ENCODE measurements at places on chromosomes 3 and 15. TPM values are rescaled to one million over a fixed set of nuclear protein-coding genes. Genes with fewer than 3 reads are reported as not detected.

- no peak for DNase-seq
Observed at GRCh38 chr3:155239960-155240359, 53.5 kb downstream of the STRIT1 start.

GRCh38 chr3:195207056-195207455 is 63.9 kb downstream of the XXYLT1 start:
- no peak for DNase-seq

GRCh38 chr15:69323893-69324430 is 25.2 kb downstream of the PAQR5 start:
- DNase-seq: no peak

GRCh38 chr3:126197343-126197742 is 17.0 kb upstream of the ALDH1L1 start:
- no peak for DNase-seq

DNA sequence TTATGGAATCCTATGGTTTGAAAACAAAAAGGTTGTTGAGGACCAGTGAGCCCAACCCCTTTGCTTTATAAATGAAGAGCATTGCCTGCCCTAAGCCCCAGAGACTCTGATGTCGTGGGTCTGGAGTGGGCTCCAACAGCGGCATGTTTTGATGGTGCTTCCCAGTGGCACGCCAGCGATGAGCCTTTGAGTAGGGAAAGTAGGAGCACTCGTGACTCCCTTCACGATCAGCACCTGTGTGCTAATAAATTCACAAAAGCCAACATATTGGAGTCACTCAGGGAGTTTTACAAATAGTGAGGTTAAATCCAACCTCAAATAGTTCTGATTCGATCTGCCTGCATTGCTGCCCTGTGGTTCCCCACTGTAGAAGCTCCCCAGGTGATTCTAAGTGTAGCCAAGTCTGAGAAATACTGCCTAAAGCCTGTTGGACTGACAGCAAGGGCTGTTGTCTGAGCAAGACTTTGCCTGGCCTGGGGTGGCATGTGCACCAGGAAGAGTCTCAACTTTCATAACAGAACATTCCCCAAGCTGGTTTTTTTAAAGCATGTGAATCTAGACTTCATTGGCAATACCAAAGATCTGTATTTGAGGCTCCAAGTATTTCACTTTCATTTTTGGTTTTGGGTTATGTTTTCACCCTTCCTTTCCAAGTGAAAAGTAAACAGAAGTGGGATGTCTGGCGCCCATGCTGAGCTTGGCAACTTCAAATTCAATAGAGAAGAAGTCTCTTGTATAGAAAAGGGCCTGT is 9.9 kb downstream of the CCR5 start:
- DNase-seq: peak; percentile 46

DNA sequence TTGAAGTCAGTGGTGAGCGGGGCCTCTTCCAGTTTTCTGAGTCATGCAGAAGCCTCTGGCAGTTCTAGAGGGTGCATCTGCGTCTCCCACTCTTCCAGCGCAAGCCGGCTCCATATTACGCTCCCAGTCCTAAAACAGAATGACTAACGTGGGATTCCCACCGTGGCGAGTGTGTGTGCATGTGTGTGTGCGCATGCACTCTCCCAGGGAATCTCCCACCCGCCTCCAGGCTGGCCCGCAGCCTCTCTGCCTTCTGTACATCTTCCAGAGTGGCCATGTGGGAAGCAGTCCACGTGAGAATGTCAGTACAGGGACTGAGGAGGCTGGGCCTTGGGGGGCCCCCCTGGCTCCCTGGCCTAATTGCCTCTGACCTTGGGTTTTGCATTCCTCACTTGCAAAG is 87.7 kb downstream of the LSM3 start:
- DNase-seq: peak; percentile 95

DNA sequence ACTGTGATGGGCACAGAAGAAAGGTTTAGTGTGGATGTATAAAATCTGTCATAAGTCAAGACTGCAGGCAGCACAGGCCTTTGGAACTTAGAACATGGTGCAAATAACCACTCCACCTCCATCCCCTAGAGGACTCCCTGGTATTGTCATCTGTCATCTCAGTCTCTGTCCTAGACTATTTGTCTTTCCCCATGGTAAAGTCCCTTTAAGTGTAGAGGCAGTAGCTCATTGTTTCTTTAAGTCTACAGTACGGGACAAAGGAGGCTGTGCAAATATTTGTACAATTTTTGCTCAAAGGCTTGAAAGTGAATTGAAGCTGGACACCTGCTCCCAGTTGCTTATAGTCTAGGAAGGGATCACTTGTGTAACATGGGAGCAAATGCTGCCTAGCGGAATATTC is 3.2 kb upstream of the PXYLP1 start:
- no peak for DNase-seq

DNA sequence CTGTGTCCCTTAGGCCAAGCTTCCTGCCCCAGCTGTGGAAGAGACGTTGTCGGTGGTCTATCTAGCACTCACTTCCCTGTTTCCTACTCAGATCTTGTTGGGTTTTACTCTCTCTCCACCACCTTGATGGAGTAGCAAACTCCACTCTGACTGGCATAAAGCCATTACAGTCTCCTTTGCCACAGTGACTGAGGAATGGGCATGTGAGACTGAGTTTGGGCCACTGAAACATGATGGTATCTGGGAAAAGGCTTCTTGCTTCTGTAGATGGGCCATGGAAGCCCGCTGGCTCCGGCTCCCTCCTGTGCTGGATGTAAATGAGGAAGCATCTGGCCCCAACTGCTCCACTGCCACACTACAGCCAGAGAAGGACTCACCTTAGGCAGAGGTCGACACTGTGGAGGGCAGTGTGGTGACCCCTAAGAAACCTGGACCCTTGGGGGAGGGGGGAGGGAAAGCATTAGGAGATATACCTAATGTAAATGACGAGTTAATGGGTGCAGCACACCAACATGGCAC is 9.4 kb upstream of the CAMK1 start:
- no peak for DNase-seq

DNA sequence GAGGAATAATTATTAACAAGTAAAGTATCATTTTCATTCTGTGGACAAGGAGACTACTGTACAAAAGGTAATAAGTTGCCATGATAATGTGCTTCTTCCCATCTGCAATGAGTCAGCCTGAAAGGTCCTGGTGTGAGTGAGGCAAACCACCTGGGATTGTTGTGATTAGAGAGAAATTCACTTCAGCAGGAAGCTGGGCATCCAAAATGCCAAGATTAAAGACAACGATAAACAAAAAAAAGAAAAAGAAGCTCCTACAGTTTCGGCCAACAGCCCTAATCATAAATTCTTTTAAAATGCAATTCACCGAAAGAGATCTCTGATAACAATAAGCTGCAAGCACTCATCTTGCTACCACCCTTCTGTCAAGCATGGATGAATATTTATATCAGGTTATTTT is 507.8 kb downstream of the TUSC7 start:
- no peak for DNase-seq

GRCh38 chr3:64814351-64814750 is 126.6 kb upstream of the ADAMTS9 start:
- no peak for DNase-seq

DNA sequence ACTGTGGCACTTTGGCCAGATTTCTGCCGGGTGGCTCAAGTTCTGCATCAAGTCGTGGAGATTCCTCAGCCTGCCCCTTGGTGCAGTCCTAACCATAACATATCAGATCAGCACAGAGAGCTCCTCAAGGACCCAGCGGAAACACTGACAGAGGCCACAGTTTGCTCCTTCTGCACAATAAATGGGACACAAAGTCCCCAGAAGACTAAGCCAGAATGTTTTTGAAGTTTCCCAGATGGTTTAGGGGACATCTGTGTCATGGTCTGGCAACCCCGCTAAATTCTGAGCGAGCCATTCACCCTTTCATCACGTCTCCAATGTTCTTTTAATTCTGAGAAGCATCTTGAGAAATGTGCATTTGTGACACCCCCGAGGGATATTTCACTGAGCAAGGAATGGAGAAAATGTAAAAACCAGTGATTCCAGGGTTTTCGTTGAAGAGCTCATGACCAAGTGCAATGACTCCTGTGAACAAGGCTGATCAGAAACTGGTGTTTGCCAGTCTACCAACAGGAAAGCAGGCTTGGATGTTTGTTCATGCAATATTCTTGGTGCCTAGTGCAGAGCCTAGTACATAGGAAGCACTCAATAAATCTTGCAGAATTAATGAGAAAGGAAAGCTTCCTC is 64.8 kb upstream of the LMCD1 start:
- DNase-seq: no peak

- no peak for DNase-seq
Observed at GRCh38 chr15:26083896-26084295, 220.8 kb upstream of the ATP10A start.

DNA sequence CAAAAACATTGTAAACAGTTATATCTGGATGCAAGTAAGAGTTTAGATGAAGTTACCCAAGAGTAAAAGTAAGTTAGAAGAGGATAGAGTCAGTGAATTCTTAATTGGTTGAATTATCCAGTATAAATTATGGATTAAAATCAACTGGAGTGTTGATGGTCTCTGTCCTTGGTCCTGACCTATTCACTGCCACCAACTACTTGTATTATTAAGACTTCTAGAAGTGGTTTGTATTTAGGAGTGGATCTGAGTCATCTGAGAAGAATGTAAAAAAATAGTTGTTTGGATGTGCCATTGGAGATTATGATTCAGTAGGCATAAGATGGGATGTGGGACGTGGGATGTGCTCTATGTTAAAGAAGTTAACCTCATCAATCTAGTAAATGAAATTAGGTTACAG is 86.4 kb downstream of the SYNPR start:
- peak; percentile 71 for DNase-seq

DNA sequence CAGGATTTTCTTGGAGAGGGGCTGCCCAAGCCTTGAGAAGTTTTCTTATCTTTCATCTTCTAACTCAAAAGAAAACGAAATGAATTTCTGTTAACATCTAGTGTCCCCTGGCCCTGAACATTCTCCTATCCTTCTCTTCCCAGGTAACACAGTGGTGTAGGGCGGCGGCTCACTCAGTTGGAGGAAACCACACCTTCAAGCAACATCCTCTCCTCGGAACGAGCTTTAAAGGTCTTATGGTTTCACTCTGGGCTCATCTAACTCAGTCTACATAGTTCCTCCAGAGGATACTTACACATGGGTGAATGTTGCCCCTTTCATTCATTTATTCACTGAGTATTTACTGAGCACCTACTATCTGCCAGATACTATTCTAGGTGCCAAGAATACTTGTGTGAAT is 31.0 kb upstream of the KLHL6 start:
- DNase-seq: no peak

- DNase-seq: no peak
Observed at GRCh38 chr15:93428807-93429351, 339.9 kb upstream of the RGMA start.

GRCh38 chr15:84598993-84599392 is 1.8 kb upstream of the ZSCAN2 start:
- peak; percentile 67 for DNase-seq

- DNase-seq: no peak
Observed at GRCh38 chr15:79195802-79196201, 86.7 kb upstream of the ANKRD34C start.

DNA sequence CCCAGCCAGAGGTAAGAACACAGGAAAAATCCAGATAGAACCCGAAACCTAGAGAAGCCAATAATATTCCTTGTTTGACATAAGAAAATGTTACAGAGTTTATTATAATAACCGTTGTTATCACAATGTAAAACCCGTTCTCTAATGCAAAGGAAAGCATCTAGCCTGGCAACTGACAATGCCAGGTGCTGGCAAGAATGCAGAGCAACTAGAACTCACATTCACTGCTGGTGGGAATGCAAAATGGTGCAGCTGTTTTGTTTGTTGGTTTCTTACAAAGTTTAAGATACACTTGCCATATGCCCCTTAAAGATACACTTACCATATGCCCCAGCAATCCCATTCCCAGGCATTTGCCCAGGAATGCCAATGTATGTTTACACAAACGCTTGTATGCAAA is 23.4 kb downstream of the VPS39 start:
- no peak for DNase-seq

DNA sequence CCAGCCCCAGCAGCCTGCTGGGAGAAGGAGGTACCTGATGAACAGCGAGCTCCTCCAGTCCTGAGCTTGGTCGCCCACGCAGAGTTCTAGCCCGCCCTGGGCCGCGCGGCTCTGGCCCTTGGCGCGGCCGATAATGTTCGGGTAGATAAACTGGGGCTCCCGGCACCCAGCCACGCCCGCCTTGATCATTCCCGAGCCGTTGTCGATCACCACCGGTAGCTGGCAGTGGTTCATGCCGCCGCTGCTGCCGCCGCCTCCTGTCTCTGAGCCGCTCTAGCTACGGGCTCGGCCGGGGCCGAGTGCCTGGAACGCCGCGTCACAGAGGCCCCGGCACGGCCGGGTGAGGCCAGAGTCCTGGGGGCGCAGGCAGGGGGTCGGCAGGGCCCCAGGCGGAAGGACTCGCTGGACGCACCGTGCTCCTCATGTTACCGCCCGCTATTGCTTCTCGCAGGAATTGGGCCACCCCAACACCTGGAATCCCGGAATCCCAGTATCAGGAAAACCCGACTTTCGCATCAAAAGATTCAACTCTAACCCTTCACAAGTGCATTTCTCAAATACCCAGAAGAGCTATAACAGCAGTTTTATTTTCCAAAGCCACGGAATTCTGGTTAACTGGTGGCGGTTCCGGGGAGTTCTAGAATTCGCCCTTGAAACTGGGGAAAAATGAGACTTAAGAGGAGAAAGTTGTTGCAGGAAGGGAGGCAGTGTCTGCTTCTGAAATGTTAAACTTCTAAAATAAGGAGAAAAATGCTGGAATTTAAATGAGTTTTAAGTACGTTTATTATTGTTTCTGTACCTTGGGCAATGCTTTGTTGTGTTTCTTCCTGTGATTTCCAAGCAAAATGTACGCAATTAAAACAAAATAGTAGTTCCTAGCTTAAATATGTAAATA is at the start of gene ACTRT3:
ACTRT3 (minus strand) TSS at position 275 of the 895 bp plus-strand sequence; CDS start at position 234, 41 bp downstream.
- peak; percentile 62 for DNase-seq

- DNase-seq: peak; percentile 41
Observed at GRCh38 chr3:171846597-171846996, 3.4 kb downstream of the TMEM212 start.

CDV3 gene
- 94.5 TPM for total RNA-seq

CNTN4 gene
- total RNA-seq: not detected

RASGRP1 gene
- 0.12 TPM for total RNA-seq

CCDC174 gene
- total RNA-seq: 10.8 TPM

GPR171 gene
- total RNA-seq: not detected

ISLR gene
- total RNA-seq: 2.5 TPM

DBR1 gene
- total RNA-seq: 22.9 TPM

ELL3 gene
- 1.2 TPM for total RNA-seq

RAB7A gene
- 90.4 TPM for total RNA-seq

ERC2 gene
- 0.24 TPM for total RNA-seq

STRIT1 gene
- total RNA-seq: not detected

ACP3 gene
- 0.59 TPM for total RNA-seq

GJD2 gene
- not detected for total RNA-seq

GALNT15 gene
- not detected for total RNA-seq

CCDC33 gene
- total RNA-seq: 1.1 TPM

CD96 gene
- total RNA-seq: 4.2 TPM

SLC2A2 gene
- not detected for total RNA-seq
